ENCODE measurements at places on chromosomes 7 and 10.

GRCh38 chr10:42941295-42941644, 135.6 kb upstream of the RET start:
- no peak for DNase-seq

GRCh38 chr7:79615466-79615865, 162.0 kb upstream of the MAGI2 start:
- no peak for DNase-seq

DNA sequence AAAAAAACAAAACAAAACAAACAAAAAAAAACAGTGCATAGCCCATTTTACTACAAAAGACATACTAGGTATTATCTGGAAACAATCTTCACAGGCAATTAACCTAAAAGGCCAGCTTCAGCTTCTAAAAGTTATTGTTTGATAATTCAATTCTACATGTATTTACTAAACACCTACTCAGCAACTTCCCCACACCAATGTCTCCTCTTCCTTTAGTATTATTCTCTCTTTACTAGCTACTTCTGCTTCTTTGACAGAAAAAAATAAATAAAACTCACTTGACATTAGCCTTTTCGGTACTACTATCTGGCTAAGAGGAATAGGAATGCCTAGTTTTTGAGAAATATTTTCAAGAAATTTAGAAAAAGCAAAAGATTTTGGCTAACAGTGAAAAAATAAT, 2.8 kb downstream of the TM9SF3 start:
- no peak for DNase-seq

DNA sequence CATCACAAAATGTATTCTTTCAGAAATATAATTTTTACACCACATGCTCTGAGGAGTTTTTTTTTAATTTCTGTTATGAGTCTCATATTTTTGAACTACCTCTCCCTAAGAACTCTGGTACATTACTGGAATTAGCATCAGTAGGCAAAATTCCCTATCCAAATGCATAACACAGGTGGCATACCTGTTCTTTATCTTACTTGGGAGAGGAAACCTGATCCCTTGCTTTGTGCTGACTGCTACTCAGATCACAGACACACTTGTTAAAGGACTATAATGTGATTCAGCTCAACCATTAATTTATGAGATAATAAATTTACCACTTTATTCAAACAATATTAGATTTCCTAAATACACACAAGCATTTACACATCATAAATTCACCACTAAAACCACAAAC, 617.2 kb downstream of the GRM8 start:
- DNase-seq: no peak

GRCh38 chr7:26439521-26440232, 148.0 kb downstream of the SNX10 start:
- no peak for DNase-seq

DNA sequence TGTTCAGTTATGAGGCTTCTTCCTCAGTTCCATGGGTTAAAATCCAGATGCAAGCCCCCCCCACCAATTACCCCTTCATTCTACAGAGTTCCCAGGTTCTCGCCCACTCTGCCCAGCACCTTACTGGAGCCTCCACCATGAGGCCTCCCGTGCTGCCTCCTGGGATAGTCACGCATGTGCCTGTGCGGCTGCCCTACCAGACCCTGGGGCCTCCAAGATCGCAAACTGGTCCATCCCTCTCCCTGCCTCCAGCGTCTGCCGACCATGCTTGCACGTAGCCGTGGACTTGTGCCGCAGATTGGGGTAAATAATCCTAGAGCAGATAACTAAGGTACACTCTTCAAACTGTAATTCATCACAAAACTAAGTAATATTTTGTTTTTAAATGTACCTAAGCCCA, 611.2 kb downstream of the PTPRN2 start:
- DNase-seq: no peak

DNA sequence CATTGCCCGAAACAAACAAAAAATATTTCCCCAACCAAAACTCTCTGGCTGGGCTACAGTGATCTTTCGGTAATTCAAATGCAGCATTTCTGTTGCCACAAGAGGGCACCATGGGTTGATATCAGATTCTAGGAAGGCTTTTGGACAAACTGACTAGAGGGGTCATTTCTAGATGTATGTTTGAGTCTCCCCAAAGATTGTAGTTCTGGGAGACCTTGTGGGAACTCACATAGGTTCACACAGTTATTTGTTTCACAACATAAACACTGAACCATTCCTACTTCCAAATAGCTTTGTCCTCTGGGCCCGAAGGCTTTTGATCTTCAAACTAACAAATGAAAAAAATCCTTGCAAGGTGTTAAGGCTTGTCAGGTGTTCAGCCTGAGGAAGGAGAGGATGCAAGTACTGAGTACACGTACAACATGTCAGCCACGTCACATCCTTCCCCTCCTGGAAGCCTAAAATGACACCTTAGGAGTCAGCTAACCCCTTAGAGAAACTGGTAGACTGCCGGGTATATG, 37.0 kb upstream of the IL15RA start:
- peak; percentile 29 for DNase-seq

DNA sequence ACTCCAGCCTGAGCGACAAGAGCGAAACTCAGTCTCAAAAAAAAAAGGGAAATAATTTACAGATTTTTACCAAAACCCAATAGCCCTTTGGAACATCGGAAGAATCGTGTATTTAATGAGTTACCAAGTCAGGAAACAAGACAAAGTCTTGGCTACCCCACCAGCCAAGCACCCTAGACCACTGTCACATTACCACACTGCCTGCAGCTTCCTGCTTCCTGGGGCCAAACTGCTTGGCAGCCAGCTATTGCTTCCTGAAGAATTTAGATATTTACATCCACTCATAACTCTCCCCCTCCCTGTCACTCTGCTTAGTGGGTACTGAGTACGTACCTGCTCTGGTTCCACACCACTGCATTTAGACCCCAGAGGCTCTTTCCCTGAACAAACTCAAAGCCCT, 14.1 kb upstream of the TNPO3 start:
- DNase-seq: no peak

DNA sequence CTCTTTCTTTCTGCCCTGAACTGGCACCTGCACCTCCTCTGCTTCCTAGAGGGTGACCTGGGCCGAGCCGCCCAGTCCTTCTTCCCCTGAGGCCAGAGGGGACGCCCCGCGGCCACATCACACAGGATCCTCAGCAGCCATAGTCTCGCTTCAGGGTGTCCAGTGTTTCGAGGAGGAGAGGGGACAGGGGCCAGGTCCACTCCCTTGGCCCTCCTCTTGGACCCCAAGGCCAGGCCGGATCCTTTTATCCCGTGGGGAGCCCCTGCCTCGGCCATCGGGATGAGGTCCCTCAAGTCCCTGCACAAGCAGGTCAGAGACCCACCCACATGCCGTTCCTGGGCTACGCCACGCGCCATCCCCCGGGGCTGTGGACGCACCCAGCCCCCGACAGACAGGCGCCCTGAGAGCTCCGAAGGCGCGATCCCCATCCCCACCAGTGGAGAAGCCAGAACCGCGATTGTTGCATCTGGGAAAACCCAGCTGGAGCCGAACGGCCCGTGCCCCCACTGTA, 3.6 kb downstream of the BHLHA15 start:
- no peak for DNase-seq

DNA sequence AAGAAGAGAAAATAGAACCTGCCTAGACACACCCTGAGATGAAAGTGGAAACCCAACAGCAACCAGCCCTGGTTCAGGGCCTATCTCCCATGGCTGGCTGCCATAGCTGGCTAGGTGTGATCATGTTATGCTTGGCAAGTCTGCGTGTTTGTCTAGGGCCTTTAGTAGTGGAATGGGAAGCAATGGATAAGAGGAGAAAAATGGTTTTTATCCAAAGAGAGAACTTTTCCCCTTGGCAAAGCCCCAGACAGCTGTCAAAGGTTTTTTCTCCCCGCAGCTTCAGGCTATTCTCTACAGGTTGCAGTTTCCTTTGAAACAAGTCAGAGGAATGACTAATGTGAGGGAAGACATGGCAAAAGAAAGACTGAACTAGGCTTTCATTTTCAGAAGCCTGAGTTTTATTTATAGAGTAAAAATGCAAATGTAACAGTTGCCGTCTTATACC, 161.5 kb downstream of the SEMA3D start:
- no peak for DNase-seq

DNA sequence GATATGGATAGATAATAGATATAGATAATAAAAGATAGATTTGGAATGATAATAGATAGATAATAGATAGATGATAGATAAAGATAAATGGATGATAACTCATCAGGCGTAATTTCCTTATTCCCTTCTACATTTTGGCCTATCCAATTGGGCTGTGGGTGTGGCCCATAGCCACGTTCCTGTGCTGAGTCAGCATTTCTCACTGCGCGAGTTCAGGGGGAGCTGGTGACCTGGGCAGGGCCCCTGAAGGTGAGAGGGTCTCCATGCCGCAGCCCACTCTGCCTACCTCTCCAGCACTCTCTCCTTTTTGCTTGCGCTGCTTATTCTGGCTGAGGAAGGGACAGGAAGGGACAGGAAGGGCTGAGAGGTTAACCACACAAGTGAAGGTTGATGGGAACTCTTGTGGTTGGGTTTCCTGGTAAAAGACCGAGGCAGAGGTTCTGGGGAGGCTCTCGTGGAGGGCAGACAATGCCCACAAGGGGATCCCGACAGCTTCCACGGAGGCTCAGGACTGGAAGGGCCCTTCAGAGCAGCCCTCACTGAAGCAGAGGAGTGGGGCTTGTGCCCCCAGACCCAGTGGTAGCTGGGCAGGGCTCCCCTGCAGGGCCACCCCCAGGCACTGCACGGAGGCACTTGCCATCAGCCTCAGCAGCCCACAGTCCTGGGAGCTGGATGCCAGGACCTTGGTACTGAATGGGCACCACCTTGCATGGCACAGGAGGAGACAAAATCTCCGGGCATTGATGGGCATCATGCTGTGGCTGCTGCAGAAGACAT, 247.3 kb upstream of the PITRM1 start:
- DNase-seq: no peak

GRCh38 chr10:48518986-48519385, 85.9 kb downstream of the ARHGAP22 start:
- no peak for DNase-seq

GRCh38 chr10:114822444-114823076, 980 bp downstream of the FHIP2A start:
- DNase-seq: peak; percentile 43

GRCh38 chr10:78805176-78805575, 263.6 kb upstream of the ZMIZ1 start:
- DNase-seq: peak; percentile 99

GRCh38 chr10:69338133-69338456, 59.8 kb downstream of the HK1 start:
- no peak for DNase-seq

DNA sequence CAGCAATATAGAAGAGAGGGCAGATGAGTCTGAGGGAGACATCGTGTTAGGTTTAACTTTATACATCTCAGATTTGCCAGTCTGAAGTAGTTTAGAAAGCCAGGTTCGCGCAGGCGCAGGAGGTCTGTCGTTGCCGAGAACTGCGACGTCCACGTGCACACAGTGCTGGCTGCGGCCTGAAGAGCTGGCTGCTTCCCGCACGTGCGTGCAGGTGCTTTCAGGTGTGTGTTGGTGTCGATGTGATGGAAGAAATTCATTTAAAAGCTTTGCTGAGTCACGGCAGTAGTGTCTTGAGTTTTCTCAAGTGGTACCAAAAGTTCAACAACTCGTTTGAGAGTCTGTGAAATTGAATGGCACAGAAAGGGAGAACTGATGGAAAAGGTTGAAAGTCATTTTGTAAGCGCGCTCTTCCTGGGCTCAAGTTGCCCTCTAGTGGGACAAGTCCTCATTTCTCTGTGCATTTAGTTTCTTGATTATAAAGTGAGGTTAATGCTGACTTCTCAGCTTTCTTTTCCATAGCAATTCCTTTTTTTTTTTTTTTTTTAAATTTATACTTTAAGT, 18.6 kb downstream of the WDR37 start:
- peak; percentile 10 for DNase-seq

- DNase-seq: no peak
These were observed 2.6 kb downstream of the PLEKHS1 start for GRCh38 chr10:113754125-113754524.

- no peak for DNase-seq
These were observed 17.6 kb downstream of the CCDC71L start for GRCh38 chr7:106643216-106644000.

- DNase-seq: peak; percentile 59
These were observed 636.7 kb upstream of the SEMA3D start for GRCh38 chr7:85823396-85824080.

DNA sequence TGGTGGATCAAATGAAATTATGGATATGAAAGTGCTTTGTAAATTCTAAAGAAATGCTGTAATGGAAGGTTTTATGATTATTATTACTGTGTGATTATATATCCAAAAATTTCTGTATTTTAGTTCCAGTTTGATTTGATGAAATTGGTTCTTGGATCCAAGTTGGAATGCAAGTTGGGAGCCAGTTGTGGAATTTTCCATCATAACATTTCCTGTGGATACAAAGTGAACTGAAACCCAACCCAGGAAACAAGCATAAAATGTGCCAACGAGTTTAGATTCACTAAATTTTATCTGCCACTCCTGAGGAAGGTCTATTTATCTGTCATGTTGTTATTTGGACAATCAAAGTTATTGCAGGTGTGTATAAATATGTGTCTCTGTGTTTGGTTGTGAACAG, 131.4 kb upstream of the MDFIC start:
- DNase-seq: no peak

- DNase-seq: no peak
These were observed 903.3 kb downstream of the CCSER2 start for GRCh38 chr10:85231534-85232270.

DNA sequence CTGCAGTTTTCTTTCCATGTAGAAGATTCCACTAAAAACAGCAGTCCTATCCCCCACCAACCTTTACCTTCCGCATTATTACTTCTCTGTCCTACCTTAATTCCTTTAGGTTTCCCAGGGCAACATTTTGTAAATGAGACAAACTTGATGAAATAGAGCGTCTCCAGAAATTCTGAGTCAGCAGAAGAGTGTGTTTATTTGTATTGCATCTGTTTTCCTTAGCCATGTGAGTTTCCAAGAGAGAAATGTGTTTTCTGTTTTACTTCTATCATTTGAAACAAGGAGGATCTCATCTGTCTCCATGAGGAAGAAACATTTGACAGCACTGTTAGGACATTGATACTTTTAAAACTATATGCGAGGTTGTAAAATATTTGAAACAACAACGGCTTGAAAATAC, 244.2 kb upstream of the PLXDC2 start:
- DNase-seq: no peak

DNA sequence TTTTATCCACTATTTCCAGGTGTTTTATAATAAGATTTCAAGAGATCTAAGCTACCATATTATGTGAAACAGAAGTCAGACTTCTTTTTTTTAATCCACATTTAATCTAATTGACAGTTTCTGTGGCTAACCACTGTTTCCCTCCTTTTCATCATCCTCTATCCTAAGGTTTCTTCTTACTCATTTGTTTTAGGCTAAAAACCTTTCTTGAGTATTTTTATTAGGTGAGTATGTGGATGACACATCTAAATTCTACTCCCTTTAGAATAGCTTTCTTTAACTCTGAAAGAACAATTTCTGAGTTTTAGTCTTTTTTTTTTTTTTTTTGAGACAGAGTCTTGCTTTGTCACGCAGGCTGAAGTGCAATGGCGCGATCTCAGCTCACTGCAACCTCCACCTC, 62.7 kb downstream of the NPY start:
- DNase-seq: no peak

DNA sequence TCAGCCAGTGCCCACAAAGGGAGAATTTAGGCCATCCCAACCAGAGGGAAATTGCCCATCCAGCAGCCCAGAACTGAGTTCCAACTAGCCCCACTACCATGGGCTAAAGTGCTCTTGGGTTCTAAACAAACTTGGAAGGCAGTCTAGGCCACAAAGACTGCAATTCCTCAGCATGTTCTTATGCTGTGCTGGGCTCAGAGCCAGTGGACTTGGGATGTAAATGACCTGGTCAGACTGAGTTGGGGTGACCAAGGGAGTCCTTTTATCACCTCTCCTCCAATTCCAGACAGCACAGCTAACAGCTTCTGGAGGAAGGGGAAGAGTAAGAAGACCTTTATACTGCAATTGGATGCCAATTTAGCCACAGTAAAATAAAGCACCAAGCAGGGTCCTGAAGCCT, 607.2 kb upstream of the KCND2 start:
- DNase-seq: no peak
